T-helper 17 cell (primary cell): ENCODE measurements at places on chromosomes 6 and 20.

- H3K4me1 ChIP-seq: peaks cover 35% of the 10 kb centered on the region
- peak overlapping the region; percentile 4 for H3K27ac ChIP-seq
- no peaks in the 10 kb centered on the region for H3K27me3 ChIP-seq
- H3K4me3 ChIP-seq: peak overlapping the region; percentile 100
- no peak for DNase-seq
Observed at GRCh38 chr20:33668466-33669155, 1.9 kb downstream of the ACTL10 start.

GRCh38 chr6:19042420-19042819, 655.3 kb downstream of the RNF144B start:
- no peak for DNase-seq
- no peaks in the 10 kb centered on the region for H3K36me3 ChIP-seq
- H3K4me3 ChIP-seq: no peak overlapping the region
- H3K27ac ChIP-seq: no peak overlapping the region

- H3K36me3 ChIP-seq: peaks cover 4% of the 10 kb centered on the region
- H3K27me3 ChIP-seq: peaks cover 34% of the 10 kb centered on the region
- H3K27ac ChIP-seq: peak overlapping the region; percentile 75
- no peak for DNase-seq
- H3K4me3 ChIP-seq: peak overlapping the region; percentile 56
- peaks cover 19% of the 10 kb centered on the region for H3K4me1 ChIP-seq
Observed at GRCh38 chr6:37570482-37571133, 70.9 kb upstream of the CCDC167 start.

DNA sequence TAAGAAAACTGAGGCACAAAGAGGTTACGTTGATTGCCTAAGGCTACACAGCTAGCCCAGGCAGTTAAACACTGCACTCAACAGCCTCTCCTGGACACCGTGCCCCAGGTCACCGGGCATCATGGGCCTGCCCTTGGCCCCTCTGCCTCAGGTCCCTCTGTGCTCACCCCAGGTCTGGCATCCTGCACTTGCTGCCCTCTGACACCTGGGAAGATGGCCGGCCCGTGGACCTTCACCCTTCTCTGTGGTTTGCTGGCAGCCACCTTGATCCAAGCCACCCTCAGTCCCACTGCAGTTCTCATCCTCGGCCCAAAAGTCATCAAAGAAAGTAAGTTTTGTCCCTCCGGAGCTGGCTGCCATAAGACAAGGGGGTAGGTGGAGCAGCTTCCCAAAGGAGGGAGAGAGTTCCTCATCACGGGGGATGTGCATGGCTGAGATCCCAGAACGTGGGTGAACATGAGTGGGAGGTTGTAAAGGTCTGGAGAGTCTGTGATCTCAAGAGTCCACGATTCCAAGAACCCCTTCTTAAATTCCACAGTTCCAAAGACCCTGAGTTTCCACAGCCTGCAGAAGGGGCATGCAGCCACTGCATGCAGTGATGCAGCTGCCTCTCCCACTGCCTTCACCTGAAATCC, 3.0 kb downstream of the BPIFB1 start:
- peaks cover 2% of the 10 kb centered on the region for H3K36me3 ChIP-seq
- no peak overlapping the region for H3K27ac ChIP-seq
- no peak overlapping the region for H3K4me3 ChIP-seq
- DNase-seq: no peak
- peaks cover 57% of the 10 kb centered on the region for H3K27me3 ChIP-seq
- peaks cover 9% of the 10 kb centered on the region for H3K4me1 ChIP-seq

DNA sequence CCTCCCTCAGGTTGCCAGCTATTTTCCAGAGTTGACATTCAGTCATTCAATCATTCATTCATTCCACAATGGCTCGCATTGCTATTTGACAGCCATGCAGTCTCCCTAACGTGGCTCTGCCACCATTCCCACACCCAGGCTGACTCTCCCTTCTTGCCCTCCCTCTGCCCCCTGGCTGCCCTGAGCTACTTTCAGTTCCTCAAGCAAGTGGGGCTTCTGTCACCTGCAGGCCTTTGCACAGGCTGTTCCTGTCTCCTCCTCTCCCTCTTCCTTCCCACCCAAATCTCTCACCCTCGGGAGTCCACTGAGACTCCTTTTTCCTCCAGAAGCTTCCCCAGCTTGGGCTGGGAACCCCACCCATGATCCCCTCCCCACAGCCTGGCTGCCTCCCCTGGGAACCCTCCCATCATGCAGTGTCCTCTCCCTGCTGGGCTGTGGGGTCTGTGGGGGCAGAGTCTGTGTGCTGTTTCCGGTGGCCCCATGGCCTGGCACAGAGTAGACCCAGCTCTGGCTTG, 2.6 kb downstream of the PACSIN1 start:
- peaks cover 3% of the 10 kb centered on the region for H3K36me3 ChIP-seq
- no peak for DNase-seq
- H3K27me3 ChIP-seq: peaks cover 19% of the 10 kb centered on the region
- peaks cover 7% of the 10 kb centered on the region for H3K4me1 ChIP-seq
- no peak overlapping the region for H3K27ac ChIP-seq

DNA sequence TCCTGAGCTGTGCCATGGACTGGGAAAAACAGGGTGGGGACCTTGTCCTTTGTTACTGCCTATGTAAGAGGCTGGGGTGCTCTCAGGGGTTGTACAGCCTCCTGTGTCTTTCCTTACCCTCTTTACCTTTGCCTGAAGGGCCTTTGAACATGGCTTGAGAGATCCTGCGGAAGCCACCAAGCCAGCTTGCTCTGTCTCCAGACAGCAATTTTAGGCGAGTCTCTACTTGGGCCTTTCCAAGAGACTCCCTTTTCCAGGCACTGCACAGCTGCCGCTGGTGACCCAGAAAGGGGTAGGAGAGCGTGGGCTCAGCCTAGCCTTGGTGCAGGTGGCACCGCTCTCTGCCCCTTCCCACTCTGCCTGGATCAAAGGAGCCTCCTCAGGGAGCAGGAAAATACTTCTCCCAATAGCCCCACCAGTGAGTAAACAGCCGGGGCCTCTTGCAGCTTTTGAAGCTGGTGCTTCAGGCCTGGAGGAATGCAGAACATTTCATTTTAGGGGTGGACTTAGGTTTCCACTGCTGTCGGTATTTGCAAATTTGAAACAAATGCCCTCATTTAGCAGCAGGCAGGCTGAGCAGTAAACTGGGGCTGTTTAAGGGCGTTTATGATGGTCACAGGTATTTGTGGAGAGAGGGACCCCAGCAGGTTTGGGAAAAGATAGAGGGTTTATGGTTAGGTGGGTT, 13.9 kb downstream of the PTK7 start:
- no peak overlapping the region for H3K4me3 ChIP-seq
- H3K4me1 ChIP-seq: peaks cover 20% of the 10 kb centered on the region
- H3K36me3 ChIP-seq: no peaks in the 10 kb centered on the region
- DNase-seq: no peak

- H3K36me3 ChIP-seq: peaks cover 2% of the 10 kb centered on the region
- no peak for DNase-seq
- H3K27ac ChIP-seq: no peak overlapping the region
- H3K4me1 ChIP-seq: peaks cover 11% of the 10 kb centered on the region
Observed at GRCh38 chr6:10583509-10583901, 62.4 kb downstream of the GCNT2 start.

GRCh38 chr6:26215585-26216358, 128.5 kb downstream of the HFE start:
- no peak overlapping the region for H3K4me3 ChIP-seq
- DNase-seq: no peak
- no peaks in the 10 kb centered on the region for H3K36me3 ChIP-seq

DNA sequence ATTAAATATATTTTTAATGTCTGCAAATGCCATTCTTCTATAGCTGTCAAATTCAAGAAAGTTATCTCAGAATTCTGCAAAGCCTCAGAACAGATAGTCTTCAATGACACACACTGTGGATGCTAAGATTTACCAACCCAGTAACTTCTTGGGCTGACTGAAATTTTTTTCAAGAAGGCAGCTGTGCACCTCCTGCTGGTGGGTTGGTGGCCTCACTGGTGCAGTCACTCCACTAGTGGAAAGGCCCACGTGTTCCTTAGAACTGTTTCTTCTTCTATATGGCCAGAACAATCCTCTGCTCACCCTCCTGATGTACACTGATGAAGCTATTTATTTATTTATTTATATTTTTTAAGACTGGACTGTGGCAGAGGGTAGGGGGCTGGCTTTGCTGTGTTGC, 28.1 kb upstream of the MTCL3 start:
- H3K4me3 ChIP-seq: no peak overlapping the region
- no peak overlapping the region for H3K27ac ChIP-seq
- peaks cover 38% of the 10 kb centered on the region for H3K27me3 ChIP-seq

- peaks cover 10% of the 10 kb centered on the region for H3K27me3 ChIP-seq
- no peaks in the 10 kb centered on the region for H3K36me3 ChIP-seq
- H3K4me1 ChIP-seq: no peaks in the 10 kb centered on the region
- no peak overlapping the region for H3K27ac ChIP-seq
- DNase-seq: no peak
Observed at GRCh38 chr6:156543431-156543830, 233.7 kb upstream of the ARID1B start.

- no peak for DNase-seq
- no peak overlapping the region for H3K4me3 ChIP-seq
- peaks cover 9% of the 10 kb centered on the region for H3K4me1 ChIP-seq
- H3K27ac ChIP-seq: no peak overlapping the region
Observed at GRCh38 chr20:57587989-57588377, 27.1 kb downstream of the PCK1 start.

- peaks cover 14% of the 10 kb centered on the region for H3K4me1 ChIP-seq
- no peaks in the 10 kb centered on the region for H3K36me3 ChIP-seq
- no peak for DNase-seq
Observed at GRCh38 chr6:129451187-129451586, 258.8 kb downstream of the ARHGAP18 start.

- H3K36me3 ChIP-seq: peaks cover 1% of the 10 kb centered on the region
- peak overlapping the region; percentile 83 for H3K4me3 ChIP-seq
- H3K27ac ChIP-seq: peak overlapping the region; percentile 59
- H3K27me3 ChIP-seq: peaks cover 26% of the 10 kb centered on the region
- peaks cover 19% of the 10 kb centered on the region for H3K4me1 ChIP-seq
- no peak for DNase-seq
Observed at GRCh38 chr6:36840432-36841403, 1.5 kb upstream of the CPNE5 start.

DNA sequence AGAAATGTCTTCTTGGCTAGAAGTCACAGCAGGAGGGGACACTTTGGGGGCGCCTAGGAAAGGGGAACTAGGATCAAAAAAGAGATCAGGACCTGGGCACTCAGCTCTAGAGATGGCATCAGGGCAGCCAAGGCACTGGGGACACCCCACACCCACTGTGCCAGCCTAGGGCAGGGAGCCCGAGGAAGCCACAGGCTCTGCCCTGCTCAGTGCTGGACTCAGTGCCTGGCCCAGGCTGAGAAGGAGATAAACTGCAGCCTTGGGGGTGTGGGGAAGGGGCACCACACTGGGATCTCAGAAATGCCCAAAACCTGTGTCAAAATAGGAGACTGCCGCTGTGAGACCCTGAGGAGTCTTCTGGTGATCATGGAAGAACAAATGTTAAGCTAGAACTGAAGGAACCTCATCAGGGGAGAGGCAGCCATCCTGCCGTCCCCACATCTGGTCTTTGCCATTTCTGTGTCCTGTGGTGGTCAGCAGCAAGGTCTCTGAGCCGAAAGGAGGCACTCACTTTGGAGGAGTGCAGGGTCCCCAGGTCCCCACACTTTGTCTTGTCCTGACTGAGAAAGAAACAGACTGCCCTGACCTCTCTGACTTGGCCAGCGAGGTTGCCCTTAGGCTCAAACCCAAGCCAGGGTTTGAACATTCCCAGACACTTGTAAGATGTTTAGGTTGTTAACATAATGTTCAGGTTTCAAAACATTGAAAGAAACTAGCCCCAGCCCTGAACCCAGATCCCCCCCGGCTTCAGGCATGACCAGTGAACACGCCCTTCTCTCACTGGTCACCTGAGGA, 2.3 kb downstream of the ARFRP1 start:
- peaks cover 2% of the 10 kb centered on the region for H3K36me3 ChIP-seq
- no peaks in the 10 kb centered on the region for H3K27me3 ChIP-seq
- no peak for DNase-seq
- H3K27ac ChIP-seq: peak overlapping the region; percentile 88
- H3K4me3 ChIP-seq: no peak overlapping the region
- peaks cover 21% of the 10 kb centered on the region for H3K4me1 ChIP-seq

DNA sequence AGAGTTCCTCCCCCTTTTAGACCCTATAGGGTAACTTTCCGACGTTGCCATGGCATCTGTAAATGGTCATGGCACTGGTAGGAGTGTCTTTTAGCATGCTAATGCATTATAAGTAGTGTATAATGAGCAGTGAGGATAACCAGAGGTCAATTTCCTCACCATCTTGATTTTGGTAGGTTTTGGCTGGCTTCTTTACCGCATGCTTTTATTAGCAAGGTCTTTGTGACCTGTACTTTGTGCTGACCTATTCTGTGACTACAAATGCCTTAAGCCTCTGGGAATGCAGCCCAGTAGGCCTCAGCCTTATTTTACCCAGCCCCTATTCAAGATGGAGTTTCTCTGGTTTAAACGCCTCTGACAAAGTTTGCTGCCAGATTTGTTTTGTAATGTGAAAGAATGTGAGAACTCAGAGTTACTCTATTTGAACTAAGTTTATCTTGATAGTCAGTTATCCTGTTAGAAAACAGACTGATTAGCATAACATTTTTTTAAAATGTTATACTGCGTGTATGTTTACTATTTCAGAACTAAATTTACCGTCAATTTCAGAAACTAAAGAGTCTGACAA, 111.3 kb upstream of the PRSS16 start:
- H3K27ac ChIP-seq: no peak overlapping the region
- H3K36me3 ChIP-seq: no peaks in the 10 kb centered on the region
- peaks cover 29% of the 10 kb centered on the region for H3K4me1 ChIP-seq

- DNase-seq: no peak
- H3K27me3 ChIP-seq: peaks cover 18% of the 10 kb centered on the region
- no peak overlapping the region for H3K27ac ChIP-seq
- H3K4me1 ChIP-seq: peaks cover 8% of the 10 kb centered on the region
- peak overlapping the region; percentile 77 for H3K4me3 ChIP-seq
- no peaks in the 10 kb centered on the region for H3K36me3 ChIP-seq
Observed at GRCh38 chr20:62707921-62708521, 615 bp upstream of the NTSR1 start.

- H3K36me3 ChIP-seq: no peaks in the 10 kb centered on the region
- H3K27ac ChIP-seq: no peak overlapping the region
- no peak overlapping the region for H3K4me3 ChIP-seq
- no peaks in the 10 kb centered on the region for H3K27me3 ChIP-seq
- no peak for DNase-seq
Observed at GRCh38 chr6:120056085-120056484, 706.5 kb upstream of the MAN1A1 start.

DNA sequence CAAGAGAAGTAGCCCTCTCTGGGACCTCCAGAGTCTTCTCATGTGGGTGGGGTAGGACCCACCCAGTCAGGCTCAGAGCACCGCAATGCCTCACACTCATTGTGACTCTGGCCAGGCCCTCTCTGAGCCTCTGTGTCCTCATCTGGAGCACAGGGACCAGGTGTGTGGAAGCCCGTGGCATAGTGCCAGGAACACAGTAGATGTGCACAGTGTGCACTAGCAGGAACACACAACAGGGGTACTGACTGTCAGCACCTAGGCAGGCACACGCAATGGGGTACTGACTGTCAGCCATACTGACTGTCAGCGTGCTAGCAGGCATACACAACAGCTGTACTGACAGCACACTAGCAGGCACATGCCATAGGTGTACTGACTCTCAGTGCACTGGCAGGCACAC, 2.0 kb upstream of the STMN3 start:
- H3K27me3 ChIP-seq: no peaks in the 10 kb centered on the region
- no peak overlapping the region for H3K4me3 ChIP-seq
- no peak for DNase-seq
- no peak overlapping the region for H3K27ac ChIP-seq

- DNase-seq: no peak
- H3K4me1 ChIP-seq: peaks cover 18% of the 10 kb centered on the region
- no peak overlapping the region for H3K27ac ChIP-seq
- no peak overlapping the region for H3K4me3 ChIP-seq
Observed at GRCh38 chr6:43396408-43397149, 27.1 kb upstream of the ZNF318 start.
